Caki2 (cell line): ENCODE measurements at places on chromosomes 4 and X. TPM values are rescaled to one million over a fixed set of nuclear protein-coding genes. Genes with fewer than 3 reads are reported as not detected.

GRCh38 chr4:175371091-175371490, 441.0 kb downstream of the GPM6A start:
- DNase-seq = no peak

GRCh38 chr4:145301386-145302080, 121.1 kb upstream of the OTUD4 start:
- no peak for DNase-seq

KLHL15 gene
- total RNA-seq = 4.2 and 6.1 TPM in 2 replicates

UPF3B gene
- 0.75 and 1.2 TPM in 2 replicates for total RNA-seq

CT45A7 gene
- not detected in 2 replicates for total RNA-seq
